ENCODE measurements at places on chromosomes 6 and 20.

DNA sequence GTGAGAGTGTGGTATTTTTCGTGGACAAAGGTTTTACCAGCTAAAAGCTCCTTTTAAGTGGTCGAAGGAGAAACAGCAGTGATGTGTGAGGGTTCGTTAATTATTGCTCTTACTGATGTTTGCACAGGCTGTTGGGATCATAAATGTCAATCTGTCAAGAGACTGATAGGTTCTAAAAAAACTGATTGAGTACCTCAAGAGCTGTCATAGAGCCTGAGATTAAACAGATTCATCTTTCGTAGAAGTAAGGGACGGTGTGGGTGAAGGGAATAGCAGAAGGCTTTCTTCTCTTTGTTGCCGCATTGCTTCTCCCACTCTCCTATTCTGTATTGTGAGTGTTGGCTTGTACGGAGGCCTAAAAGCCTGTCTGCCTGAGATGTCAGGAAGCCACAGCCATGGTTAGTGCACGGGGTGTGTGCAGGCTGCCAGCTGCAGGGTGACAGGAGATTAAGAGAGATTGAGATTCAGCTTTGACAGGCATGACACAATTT lies 291.0 kb downstream of the ZFAND3 start:
- peak; percentile 98 for DNase-seq

DNA sequence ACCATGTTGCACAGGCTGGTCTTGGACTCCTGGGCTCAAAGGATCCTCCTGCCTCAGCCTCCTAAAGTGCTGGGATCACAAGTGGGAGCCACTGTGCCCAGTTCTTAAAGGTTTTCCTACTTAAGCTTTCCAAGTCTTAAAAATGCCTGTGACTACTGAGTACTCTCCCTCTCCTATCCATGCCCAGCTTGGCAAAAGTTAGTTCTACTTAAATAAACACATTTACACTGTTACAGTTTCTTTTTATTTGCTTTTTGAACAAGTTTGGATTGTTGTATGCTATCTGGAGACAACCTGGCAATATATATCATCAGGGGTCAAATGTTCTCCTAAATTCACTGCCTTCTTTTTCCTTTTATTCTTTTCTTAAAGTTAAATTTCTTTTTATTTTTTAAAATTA lies 61.0 kb upstream of the GCM1 start:
- no peak for DNase-seq

DNA sequence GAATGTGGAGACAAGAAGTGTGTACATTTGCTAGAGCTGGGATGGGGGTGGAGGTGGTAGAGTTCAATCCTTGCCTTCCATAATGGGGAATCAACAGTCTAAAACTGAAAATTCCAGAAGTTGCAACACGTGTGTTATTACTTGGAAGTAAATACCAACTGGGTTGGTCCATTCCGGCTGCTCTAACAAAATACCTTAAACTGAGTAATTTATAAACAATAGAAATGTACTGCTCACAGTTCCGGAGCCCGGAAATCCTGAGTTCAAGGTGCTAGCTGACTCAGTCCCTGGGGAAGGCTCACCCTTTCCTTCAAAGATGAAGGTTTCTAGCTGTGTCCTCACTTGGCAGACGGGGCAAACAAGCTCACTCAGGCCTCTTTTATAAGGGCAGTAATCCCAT lies 59.0 kb downstream of the RIN2 start:
- DNase-seq: no peak

- no peak for DNase-seq
These were observed 1.1 kb downstream of the ITCH start for GRCh38 chr20:34364223-34364506.

- DNase-seq: no peak
These were observed 45.9 kb upstream of the FRMD1 start for GRCh38 chr6:168124921-168125320.

DNA sequence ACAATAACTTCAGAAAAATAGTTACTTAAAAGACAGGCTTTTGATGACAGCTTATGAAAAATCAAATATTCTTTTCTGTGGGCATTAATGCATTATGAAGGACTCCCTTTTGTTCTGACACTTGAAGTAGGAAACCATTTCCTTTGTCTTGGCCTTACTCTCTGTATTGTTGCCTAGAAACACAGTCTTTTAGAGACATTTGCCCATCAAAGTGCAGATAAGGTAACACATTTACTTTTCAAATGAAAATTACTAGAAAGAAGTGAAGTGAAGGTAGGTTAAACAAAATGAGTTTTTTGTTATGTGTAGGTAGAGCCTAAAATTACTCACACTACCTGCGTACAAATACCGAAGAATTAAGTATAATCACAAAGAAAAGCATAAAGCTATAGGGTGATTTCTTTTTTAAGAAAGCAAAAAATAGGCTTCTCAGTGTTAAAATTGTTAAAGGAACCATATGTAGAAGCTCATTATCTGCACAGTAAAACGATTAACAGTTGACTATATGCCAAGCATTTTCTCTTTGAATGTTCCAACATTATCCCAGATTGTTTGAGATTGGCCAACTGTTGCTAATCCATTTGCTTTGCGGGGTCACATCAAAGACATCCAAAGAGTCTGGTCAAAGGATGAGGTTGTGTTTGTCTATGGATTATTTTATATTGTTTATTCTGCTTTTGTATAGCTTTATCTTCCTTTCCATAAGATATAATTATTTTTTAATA lies 542.0 kb upstream of the RNF217 start:
- peak; percentile 41 for DNase-seq

GRCh38 chr6:140908505-140908904 lies 1224.2 kb upstream of the GJE1 start:
- no peak for DNase-seq

- DNase-seq: no peak
These were observed 120.5 kb upstream of the BTBD3 start for GRCh38 chr20:11797156-11797555.

DNA sequence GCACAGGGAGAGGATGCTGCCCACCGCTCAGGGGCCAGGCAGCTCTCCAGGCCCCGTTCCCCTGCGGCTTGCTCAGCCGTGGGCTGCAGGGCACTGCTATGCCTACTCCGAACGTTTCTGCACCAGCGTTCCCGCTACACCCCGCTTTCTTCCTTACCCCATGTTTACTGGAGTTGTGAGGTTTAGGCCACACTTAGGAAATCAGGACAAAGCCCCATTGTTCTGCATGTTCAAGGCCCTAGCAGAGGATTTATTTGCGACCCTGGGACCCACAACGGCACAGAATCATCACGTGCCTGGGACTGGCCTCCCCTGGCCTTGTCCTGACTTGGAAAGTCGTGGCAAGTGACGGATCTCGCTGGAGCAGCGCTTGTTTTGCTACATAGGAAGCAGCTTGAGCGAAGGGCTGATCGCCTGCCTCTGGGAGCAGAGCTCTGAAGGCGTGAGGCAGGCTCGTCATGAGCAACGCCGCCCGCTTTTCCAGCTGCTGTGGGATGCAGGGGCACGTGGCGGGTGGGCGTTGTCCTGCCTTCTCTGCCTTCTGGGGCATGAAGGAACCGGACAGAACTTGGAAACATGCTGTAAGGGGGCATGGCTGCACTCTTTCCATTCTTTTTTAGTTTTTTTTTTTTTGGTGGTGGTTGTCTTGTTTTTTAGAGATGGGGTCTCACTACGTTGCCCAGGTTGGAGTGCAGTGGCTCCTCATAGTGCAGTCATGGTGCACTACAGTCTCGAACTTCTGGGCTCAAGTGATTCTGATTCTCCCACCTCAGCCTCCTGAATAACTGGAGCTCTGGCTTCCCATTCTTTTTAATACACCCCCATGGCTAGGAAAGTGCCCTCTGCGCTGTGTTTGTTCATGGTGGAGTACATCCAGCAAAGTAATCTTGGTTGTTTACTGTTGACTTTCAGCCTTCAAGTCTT lies 14.6 kb upstream of the TMEM181 start:
- no peak for DNase-seq

GRCh38 chr20:35131934-35132333 lies 15.2 kb downstream of the EDEM2 start:
- no peak for DNase-seq

- no peak for DNase-seq
These were observed 136.3 kb downstream of the ZMYND8 start for GRCh38 chr20:47220161-47220582.

GRCh38 chr6:149895833-149896271 lies 2.1 kb downstream of the RAET1E start:
- no peak for DNase-seq

GRCh38 chr6:101851911-101852310 lies 458.4 kb downstream of the GRIK2 start:
- DNase-seq: no peak

GRCh38 chr6:115945812-115946211 lies 114.9 kb downstream of the FRK start:
- no peak for DNase-seq

GRCh38 chr6:26431258-26432172 lies 8.8 kb upstream of the BTN3A3 start:
- peak; percentile 6 for DNase-seq

GRCh38 chr6:134249759-134250602 lies 67.9 kb downstream of the SGK1 start:
- no peak for DNase-seq

Measured in NCI-H1417 (cell line).